ENCODE measurements at places on chromosomes 2 and 18. TPM values are rescaled to one million over a fixed set of nuclear protein-coding genes. Genes with fewer than 3 reads are reported as not detected.

Gene FAP
- 2.0 TPM for total RNA-seq

Gene TFCP2L1
- 0.40 TPM for total RNA-seq

Gene CRYGD
- not detected for total RNA-seq

Gene PTPRN
- total RNA-seq, result not detected

Gene HIBCH
- 23.2 TPM for total RNA-seq

Gene SOCS6
- 21.4 TPM for total RNA-seq

Gene IFIH1
- total RNA-seq, result 10.6 TPM

Gene SERPINB13
- not detected for total RNA-seq

Gene FNDC4
- 3.1 TPM for total RNA-seq

Gene ACMSD
- not detected for total RNA-seq

Gene RND3
- total RNA-seq, result 16.8 TPM

Gene AFG3L2
- total RNA-seq, result 164 TPM

Gene TOGARAM2
- 1.7 TPM for total RNA-seq

Gene ANKRD62
- total RNA-seq, result not detected

Gene DGKD
- 43.0 TPM for total RNA-seq

Gene LINC00305
- not detected for total RNA-seq

Gene DCDC2C
- total RNA-seq, result not detected

Gene BMP10
- total RNA-seq, result 2.9 TPM

Gene IL1R1
- 27.6 TPM for total RNA-seq

Gene ALK
- 0.05 TPM for total RNA-seq

Gene FECH
- total RNA-seq, result 35.1 TPM

Gene TM4SF20
- total RNA-seq, result not detected

Gene LRATD1
- 4.0 TPM for total RNA-seq

Gene LHCGR
- 1.0 TPM for total RNA-seq

Gene PDE1A
- total RNA-seq, result 19.2 TPM

Gene TACR1
- total RNA-seq, result 0.50 TPM
